Stimulated activated CD4-positive, alpha-beta T cell treated with anti-CD3 and anti-CD28 coated beads, Interleukin-12 subunit alpha, Interleukin-12 subunit beta, amount 100 ng/mL, for 48 hours (primary cell): ENCODE measurements at places on chromosomes 2 and 18.

GRCh38 chr2:75321599-75321922, 122.2 kb upstream of the TACR1 start:
- no peak for DNase-seq

GRCh38 chr18:53489266-53489665, 735.2 kb downstream of the MBD2 start:
- DNase-seq, result no peak

DNA sequence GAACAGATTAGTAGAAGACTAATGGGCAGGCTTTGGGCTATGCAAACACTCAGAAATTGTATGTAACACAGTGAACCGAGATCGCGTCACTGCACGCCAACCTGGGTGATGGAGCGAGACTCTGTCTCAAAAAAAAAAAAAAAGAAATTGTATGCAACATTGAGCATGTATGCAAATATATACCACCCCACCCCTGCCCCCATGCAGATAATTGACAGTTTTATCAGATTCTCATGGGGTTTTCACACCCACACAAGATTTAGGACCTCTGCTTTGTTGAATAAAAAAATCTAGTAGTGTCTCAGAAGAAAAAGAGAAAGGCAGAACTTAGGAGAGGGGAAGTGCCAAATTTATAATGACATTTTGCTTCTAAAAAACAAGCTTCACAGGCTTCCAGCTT, 131.6 kb upstream of the FN1 start:
- DNase-seq, result no peak

GRCh38 chr2:176107731-176108181, 676 bp downstream of the HOXD11 start:
- DNase-seq, result no peak

DNA sequence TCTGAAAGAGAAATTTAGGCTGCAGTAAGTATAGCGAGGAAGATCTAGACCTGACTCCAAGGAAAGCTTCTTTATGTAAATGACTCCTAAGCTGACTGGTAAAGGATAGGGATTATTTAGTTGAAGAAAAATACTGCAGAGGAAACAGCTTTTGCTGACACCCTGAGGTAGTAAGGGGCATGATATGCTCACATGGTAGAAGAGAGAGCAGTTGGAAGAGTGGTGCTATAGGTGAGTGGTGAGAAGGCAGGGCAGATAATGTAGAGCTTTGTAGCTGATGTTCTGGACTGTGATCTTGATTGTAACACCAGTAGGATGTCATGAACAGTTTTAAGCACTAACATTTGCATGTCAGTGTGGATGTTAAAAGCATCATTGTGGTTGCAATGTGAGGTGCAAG, 639.1 kb upstream of the SLC39A10 start:
- DNase-seq, result no peak

GRCh38 chr2:200199576-200200263, 106.8 kb upstream of the SPATS2L start:
- peak; percentile 3 for DNase-seq

DNA sequence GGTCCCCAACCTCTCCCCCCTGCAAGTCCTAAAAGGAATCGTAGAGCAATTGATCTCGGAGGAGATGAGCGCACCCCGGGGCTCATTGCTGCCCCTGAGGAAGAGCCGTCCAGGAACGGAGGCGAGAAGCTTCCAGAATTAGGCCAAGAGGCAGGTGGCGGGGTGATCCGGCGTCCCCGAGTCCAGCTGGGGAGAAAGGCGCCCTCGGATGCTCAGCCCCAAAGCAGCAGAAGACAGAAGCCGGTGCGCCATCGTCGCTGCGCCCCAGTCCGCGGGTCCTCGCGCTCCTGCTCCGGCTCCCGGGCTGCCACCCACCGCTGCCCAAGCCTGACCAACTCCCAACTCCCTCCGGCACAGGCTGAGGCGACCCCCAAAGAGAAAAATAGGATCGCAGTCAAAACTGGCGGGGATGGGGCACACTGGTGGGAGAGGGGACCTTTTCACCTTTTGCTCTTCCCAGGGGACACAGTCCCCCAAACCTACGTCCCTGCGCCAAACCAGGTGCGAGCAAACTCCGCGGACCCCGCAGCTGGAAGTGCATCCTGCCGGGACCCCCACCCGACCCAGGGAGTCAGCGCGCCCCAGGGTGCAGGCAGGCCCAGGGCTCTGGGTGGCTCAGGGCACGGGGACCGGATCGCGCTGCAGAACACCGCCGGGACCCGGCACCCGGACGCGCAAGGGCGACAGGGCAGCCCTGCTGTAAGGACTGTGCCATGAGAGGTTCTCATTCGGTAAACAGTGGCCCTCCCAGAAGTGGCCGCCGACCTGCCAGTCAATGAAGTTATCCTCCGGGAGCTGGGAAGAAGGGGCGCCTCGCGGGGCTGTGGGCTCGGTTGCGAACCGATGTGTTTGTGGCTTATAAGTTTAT, 8.4 kb upstream of the MEIS1 start:
- DNase-seq, result no peak

DNA sequence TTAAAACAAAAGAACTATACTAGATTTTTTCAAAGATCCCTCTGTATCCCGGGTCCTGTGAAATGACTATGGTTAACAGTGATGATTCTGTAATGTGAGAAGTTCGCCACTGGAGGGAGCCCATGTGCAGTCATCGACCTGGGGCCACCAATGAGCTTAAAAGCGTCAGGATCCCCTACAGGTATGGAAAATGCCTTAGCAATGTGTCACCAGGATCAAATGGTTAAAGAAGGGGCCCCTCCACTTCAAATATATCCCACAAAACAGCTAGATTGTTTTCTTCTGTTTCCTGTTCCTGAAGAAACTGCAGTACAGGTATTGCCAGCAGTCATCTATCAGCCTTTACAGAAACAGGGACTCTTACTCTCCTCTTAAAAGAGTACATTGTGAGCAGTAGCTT, 15.3 kb downstream of the CHRNA1 start:
- DNase-seq, result peak; percentile 66

- no peak for DNase-seq
Observed at GRCh38 chr2:20141056-20141762, 83.7 kb downstream of the SDC1 start.

DNA sequence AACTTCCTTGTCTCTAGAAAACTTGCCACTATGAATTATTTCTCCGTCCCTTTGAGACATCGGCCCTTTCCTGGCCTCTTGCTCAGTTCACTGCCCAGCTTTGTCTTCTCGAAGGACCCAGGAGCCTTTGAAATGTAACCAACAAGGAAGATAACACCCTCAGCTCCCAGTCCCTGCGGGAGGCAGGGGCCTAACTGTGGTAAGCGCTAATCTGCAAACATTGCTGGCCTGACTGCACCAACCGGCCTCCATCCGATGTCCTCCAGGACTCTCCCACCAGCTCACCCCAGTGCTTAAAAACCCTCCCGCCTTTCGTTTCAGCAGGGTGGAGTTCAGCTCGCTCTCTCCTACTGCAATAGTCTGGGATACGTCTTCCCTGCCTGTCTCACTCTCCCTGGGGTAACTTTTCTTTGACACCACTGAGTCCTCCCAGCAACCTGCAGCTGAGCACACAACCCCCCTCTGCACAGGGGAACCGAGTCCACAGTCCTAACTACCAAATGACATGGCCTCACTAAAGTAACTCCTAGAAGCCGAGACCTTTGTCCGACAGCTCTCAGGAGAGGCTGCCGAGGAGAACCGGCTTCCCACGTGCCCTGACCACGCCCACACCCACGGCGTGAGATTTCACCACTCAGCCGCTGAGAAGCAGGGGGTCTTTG, 76.1 kb downstream of the MBP start:
- DNase-seq, result no peak
